GM04503 (cell line): ENCODE measurements at places on chromosomes 7 and 10.
A peak's percentile ranks its signal among the peaks of the same experiment; 100 is the strongest.

DNA sequence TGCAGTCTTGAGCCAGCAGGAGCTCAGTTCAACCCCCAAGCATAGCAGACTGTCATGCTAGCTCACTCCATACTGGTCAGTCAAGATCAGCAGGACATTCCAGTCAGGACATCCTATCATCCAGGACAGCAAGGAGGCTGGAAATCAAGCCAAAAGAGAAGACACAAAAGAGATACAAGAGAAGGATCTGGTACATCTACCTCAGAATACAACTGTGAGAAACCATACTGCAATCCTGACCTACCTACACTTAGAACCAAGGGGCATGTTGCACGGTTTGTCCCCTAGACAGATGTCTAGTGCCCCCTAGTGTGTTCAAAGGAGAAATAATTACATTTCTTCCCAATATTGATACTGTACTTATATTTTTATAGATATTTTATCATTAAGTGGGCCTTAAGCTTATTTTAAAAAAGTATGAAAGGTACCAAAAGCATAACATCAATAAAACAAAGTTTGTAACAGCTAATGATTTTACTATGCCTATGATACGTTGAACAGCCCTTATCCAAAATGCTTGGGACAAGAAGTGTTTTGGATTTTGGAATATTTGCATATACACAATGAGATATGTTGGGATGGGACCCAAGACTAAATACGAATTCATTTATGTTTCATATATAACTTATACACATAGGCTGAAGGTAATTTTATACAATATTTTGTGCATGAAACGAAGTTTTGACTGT lies 26.7 kb downstream of the ERCC6 start:
- no peak for DNase-seq

- DNase-seq = no peak
Measured at GRCh38 chr10:47025253-47025539, 114.0 kb downstream of the PTPN20 start.

GRCh38 chr10:48382982-48383381 lies 76.5 kb downstream of the MAPK8 start:
- no peak for DNase-seq

DNA sequence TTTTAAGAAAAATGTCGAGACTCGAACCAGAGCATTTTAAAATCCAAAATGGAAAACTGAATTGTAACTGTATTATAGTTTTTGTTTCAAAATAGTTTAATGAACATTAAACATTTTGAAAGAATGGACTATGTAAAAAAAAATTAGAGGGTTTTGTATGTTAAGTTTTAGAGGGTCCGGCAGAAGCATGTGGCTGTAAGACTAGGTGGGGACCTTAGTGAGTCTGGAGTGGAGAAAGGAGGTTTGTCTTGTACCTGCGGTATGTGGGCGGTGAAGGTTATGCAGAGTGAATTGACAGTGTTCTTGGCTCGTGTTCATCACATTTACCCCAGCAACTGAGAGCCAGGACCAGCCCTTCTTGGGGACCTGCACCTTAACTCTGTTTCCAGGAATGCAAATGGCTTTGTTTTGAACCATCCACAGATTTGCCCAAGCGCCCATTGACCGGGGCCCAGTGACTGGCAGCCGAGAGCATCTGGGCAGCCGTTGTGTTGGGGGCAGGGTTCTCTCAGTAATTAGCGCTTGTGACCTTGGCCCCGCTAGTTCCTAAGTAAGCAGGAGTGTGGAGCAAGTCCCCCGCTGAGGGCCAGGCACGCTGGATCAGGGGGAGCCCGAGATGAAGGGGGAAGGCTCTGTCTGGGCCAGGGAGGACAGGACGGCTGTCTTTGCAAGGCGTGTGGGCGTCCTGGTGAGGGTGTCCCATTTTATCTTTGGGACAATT lies 1.4 kb upstream of the KLF6 start:
- no peak for DNase-seq

- DNase-seq = no peak
Measured at GRCh38 chr7:117873310-117874190, at the start of gene CTTNBP2. Gene CTTNBP2 (minus strand): TSS chr7:117873441. CDS start chr7:117873415, 26 bp downstream.

DNA sequence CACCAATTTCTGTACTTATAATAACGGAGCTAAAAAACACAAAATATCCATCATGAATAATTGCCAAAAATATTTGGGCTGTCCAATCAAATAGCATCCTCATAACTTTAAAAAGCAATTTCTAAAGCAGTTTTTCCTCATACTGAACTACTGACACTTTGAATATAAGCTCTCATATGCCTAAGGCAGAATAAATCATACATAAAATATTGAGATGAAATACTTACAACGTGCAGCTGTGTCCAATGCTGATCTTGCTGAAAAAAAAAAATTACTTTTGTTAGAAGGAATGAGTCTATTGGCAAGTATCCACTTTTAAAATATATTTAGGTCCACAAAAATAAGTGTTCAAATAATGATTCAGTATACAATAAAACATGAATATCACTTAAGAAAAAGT lies 24.2 kb downstream of the FAM3C start:
- DNase-seq = no peak

GRCh38 chr10:43401627-43402026 lies 7.4 kb downstream of the HNRNPF start:
- no peak for DNase-seq

DNA sequence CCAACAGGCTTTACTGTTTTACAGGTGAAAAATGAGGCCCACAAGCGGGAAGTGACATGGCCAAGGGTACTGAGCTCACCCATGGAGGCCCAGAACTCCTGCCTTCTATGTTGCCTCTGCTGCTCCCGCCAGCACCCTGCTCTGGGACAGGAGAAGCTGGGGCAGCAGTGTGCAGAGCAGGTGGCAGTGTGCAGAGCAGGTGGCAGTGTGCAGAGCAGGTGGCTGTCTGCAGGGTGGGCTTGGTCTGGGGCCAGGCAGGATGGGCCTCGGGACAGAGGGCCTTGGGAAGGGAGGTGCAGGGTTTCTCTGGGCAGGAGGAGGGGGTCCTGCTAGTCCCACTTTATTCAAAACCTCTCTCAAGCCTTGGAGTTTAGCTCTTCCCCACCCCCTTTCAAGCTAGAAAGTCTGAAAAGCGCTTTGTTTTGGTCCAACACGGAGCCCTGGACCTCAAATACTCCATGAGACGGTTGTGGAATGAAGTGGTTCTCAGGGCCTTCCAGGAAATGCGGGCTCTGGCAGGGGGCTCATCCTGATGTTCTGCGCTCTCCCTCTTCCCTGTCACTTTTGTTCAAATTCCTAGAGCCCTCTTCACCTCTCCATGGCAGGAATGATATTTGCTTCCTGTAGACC lies 26.8 kb downstream of the TSPAN15 start:
- no peak for DNase-seq

DNA sequence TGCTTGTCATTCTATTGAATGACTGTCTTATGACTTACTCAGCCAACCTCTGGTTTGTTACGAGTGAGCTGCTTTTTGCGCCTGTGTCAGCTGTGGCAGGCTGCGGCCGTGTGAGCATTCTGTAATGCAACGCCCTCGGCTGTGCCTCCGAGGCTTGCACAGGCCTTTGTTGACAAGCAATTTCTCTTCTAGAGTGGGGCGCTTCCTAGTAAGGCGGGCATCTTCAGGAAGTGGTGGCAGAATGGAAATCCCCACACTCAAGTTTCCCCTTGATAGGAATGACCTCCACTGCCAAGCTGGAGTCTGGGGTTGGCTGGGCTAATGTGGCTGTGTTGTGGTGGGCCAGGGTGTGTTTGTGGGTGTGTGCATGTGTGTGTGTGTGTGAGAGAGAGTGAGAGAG lies 20.2 kb upstream of the TMEM178B start:
- no peak for DNase-seq

DNA sequence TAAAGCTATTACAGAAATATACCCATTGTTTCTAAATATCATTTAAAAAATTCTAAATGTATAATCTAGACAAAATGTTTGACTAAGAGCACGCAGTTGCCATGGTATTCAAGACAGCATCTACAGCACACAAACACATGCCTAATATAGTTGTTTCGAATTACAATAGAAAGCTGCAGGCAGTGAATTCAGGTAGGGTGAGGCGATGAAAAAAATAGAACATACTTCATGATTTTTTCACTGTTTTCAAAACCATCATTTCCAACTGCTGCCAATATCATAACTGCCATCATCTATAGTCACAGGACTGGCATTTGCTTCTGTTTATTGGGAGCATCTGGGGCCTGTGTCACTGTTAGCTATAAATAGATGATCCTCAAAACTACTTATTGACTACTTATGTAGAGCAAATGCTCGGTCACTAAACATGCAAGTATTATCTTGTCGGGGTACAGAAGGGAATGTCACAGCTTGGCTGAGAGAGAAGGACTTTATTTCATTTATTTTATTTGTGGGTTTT lies 34.4 kb upstream of the OTUD1 start:
- DNase-seq = no peak

GRCh38 chr10:5812283-5813090 lies 747 bp downstream of the GDI2 start:
- DNase-seq = no peak

GRCh38 chr7:130560972-130561371 lies 69.1 kb downstream of the MEST start:
- DNase-seq = peak; percentile 2

GRCh38 chr10:23230582-23230981 lies 38.5 kb downstream of the PTF1A start:
- no peak for DNase-seq

DNA sequence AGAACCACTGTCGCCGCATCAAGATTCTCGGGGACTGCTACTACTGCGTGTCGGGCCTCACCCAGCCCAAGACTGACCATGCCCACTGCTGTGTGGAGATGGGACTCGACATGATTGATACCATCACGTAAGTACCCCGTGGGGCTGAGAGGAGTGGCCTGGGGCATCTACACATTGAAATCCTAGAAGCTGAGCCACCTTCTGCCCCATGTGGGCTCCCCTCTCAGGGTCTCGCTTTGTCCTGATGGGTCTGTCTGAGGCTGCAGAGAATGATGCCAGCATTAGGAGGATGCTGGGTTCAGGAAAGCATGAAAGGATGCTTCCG lies 74.5 kb downstream of the ADCY1 start:
- DNase-seq = no peak

DNA sequence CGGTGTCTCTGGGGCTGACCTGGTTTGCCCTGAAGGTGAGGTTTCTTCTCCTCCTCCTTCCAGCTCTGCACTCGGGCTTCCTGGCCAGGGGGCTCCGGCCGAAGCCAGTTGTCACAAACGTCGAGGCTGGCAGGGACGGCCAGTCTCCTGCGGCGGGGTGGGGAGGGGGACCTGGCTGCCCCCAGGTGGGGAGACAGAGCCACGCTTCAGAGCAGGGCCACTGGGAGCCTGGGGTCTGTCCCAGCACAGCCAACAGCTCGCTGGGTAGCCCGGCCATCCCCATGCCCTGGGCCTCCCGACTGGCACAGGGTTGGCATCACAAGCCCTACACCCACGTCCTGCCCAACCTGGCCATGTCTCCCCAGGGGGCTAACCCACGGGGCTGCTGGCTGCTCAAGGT lies 20.4 kb downstream of the MICALL2 start:
- DNase-seq = no peak

DNA sequence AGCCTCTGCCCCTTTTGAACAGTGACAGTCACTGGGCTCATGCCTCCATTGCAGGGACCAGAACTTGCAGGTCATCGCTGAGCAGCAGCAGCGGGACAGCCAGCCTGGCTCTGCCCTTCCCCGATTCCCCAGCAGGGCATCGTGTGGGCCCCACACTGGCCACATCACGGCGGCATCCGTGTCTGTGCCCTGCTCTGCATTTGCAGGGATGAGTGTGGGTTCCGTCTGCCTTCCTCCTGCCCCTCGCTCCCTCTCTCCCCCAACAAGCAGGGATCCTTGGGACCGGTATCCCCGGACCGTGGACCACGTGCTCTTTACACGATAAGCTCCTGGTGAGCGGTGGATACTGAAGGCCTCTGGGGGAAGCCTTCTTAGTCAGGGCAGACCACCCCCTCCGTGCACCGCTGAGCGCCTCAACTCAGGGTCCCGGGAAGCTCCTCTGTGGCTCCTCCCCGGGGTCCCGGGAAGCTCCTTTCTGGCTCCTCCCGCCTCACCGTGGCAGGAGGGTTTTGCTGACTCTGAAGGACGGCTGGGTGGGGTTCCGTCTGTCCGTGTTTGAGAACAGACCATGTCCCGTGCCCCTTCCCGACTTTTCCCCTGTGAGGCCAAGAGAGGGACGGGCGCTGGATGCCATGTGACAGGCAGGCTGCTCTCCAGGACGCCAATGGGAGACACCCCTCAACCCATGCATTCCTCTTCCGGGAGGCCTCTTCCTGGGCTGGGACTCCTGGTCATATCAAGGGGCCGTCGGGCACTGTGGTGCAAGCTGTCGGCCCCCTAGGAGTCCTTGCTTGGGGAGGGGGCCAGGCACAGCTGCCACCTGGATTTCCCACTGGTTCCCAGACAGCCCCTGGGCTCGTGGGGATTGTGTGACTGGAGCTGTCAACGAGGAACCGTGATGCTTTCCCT lies 23.5 kb upstream of the NKX6-2 start:
- no peak for DNase-seq

DNA sequence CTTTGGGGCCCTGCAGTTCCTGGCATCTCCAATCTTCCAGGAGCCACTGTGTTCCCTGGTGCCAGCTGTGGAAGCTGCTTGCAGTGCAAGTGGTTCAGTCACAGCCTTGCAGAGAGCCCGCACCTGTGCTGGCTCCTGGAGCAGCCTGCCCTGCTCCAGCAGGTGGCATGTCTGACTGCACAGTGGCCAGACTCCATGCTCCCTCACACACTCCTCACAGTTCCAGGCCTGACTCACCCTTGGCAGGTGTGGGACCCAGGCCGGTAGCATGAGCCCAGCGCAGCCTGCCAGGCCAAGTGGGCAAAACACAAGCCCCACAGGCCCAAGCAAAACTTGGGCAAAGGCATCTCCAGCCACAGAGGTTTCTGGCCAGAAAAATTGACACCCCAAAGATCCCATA lies 33.6 kb upstream of the RELN start:
- DNase-seq = no peak

- DNase-seq = no peak
Measured at GRCh38 chr7:81159402-81159801, 240.6 kb upstream of the SEMA3C start.
